ENCODE measurements at places on chromosomes 7 and 10. TPM values are rescaled to one million over a fixed set of nuclear protein-coding genes. Genes with fewer than 3 reads are reported as not detected.

DNA sequence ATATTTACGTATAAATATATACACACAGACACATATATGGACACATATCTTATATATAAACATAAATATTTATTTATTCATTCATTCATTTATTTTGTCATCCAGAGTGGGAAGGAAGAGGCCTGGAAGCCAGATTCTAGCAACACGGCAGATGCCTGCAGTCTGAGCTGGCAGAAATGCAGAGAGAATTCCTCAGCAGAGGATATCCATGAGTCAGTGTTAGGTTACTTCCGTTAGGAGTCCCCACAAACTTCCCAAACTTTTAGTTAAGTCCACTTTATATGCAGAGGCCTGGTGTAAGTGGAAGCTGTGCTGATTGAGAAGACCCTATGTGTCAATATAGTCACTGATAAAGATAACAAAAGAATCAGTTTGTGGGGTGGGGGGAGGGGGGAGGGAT, 89.6 kb downstream of the PPP1R17 start:
- DNase-seq, result no peak

DNA sequence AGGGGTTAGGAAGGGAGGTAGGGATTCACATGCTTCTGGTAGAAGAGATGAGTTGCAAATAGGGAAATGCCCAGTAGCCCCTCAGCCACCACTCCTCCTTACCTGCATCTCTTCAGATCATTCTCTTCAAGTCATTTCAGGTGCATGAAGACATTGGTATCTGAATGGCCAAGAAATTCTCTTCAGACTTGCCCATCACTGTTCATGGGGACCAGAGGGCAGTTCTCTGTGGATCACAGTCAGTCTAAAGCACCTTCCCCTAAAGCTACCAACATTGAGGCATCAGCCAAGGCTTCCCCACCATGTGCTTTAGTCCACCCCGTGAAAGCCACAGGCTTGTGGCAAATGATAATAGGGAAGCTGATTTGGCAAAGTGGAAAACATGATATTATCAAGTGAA, 319.4 kb upstream of the ZNF32 start:
- DNase-seq, result no peak

DNA sequence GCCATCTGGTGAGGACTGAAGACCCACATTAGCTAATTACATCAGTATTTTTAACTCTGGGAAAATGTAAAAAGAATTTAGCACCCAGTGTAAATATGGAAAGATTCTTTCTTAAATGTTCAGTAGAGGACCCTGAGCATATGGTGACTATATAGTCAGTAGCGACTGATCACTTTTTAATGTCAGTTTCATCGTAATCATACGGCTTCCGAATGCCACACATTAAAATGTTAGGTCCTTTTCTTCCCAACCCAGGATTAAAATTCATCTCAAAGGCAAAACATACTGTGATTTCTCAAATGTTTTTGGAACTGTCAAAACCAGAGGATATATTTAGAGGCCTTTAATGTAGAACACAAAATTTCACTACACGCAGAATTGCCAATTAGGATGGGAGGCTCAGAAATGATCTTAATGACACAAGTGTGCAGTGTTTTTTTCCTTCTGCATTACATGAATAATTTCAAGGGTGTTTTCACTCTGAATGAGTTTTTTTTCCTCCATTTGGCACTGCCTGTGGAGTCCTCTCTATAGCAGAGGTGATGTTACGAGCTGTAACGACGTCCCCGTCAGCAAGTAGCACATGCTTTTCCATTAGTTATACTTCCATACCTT, 382.7 kb downstream of the PAXIP1 start:
- DNase-seq, result no peak

- DNase-seq, result no peak
Observed at GRCh38 chr7:119903085-119903484, 369.9 kb upstream of the KCND2 start.

- DNase-seq, result no peak
Observed at GRCh38 chr10:47121336-47121735, 178.7 kb upstream of the GDF10 start.

GRCh38 chr10:61385231-61386001, 67.8 kb downstream of the TMEM26 start:
- no peak for DNase-seq

DNA sequence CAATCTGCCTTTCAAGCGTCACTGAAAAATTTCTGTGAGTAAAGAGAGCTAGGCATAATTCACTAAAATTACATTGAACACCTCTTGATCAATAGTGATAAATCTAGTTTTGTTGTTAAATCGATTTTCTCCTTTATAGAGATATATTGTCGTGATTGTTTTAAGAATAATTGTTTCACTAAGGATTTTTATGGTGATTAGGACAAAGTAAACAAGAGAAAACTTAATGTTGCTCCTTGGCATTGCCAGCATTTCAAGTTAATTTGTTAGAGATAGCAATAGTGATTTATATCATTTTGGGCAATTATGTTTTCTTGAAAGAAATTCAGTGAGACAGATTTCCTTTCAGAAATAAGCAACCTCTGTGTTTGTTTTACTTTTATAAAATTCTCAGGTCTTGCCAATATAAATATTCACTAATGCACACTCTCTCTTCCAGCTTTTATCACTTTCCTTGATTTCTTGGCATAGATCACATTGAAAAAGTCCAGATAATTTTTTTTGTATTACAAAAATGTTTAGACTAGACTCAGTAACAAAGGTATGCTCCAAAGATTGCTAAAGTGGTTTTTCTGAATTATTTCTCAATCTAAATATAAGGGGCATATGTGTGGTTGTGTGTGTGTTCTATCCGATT, 538.7 kb downstream of the TFEC start:
- DNase-seq, result no peak

CDC14C gene
- total RNA-seq, result not detected

- no peak for DNase-seq
Observed at GRCh38 chr7:4742852-4743251, 32.6 kb upstream of the AP5Z1 start.

FGFBP3 gene
- 1.1 TPM for total RNA-seq

GRCh38 chr7:116797612-116798011, 64.8 kb upstream of the CAPZA2 start:
- peak; percentile 30 for DNase-seq

- no peak for DNase-seq
Observed at GRCh38 chr10:126012485-126012884, 116.1 kb downstream of the FANK1 start.

UMAD1 gene
- 21.0 TPM for total RNA-seq

- DNase-seq, result no peak
Observed at GRCh38 chr10:106873770-106874603, 290.5 kb downstream of the SORCS1 start.

RBM20 gene
- 2.8 TPM for total RNA-seq

ITGB8 gene
- 8.2 TPM for total RNA-seq

- no peak for DNase-seq
Observed at GRCh38 chr7:3426064-3426463, 125.0 kb downstream of the SDK1 start.

GRCh38 chr7:92641921-92642511, 51.8 kb upstream of the FAM133B start:
- DNase-seq, result no peak

DNA sequence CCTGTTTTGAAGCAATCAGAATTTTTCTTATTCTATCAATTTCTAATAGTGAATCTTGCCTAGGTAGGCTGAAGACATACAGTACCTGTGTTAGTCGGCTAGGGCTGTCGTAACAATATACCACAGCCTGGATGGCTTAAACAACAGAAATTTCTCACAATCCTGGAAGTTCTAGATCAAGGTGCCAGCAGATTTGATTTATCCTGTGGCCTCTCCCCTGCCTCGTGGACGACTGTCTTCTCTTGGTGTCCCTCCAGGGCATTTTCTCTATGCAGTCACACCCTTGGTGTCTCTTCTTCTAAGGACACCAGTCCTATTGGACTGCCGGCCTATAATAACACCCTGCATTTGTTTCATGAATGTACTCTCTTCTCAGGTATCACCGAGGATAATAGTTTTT, 1.8 kb upstream of the RSU1 start:
- DNase-seq, result no peak

DNA sequence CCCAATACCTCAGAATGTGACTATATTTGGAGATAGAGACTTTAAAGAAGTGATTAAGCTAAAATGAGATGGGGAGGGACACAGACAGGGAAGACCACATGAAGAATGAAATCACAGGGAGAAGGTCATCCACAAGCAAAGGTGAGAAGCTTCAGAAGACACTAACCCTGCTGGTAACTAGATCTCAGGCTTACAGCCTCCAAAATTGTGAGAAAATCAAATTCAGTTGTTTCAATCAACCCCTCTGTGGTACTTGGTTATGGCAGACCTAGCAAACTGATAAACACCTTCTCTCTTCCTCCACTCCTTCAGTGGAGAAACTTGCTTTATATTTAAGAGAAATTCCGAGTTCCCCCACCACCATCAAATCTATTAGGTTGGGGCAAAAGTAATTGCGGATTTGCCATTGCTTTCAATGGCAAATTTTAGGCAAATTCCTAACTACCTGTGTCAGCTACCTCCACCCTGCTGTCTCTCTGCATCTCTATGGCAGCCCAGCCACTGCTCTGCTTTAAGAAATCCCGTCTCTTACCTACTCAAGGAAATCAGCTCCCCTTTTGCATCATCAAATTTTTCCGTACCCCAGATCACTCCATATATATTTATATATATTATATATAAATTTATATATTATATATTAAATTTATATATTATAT, 38.2 kb downstream of the SEMA3E start:
- no peak for DNase-seq

PTPN20 gene
- total RNA-seq, result not detected

AMPH gene
- total RNA-seq, result 6.6 TPM

GRCh38 chr7:2821161-2821841, 22.8 kb downstream of the GNA12 start:
- no peak for DNase-seq

OGDHL gene
- total RNA-seq, result 1.00 TPM

GRCh38 chr10:3787016-3787400, 2.0 kb upstream of the KLF6 start:
- DNase-seq, result no peak

DNA sequence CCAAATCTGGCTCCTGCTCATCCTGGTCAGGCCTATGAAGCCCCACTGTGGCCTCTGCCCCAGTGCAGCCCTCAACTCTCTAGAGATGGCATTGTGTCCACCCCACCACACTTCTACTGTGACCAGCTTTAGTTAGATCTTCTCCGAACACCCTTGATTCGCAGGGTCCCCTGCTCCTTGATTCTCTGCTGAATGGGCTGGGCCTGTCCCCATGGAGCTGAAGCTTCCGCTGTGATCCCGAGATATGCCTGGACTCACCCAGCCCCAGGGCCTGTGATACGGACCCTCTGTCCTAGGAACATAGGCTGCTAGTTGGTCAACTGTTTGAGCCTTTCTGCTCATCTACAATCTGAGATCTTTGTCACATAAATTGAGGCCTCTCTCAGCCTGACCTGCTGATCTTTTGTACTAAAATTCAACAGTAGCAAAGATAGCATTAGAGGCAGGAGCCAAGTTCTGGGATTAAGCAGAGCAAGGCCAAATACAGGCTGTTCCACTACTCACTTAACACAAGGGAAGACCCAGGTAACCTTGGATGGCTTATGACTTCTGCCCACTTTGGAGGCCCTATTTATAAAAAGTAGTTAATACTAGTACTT, 6.5 kb upstream of the PPIF start:
- no peak for DNase-seq

DNA sequence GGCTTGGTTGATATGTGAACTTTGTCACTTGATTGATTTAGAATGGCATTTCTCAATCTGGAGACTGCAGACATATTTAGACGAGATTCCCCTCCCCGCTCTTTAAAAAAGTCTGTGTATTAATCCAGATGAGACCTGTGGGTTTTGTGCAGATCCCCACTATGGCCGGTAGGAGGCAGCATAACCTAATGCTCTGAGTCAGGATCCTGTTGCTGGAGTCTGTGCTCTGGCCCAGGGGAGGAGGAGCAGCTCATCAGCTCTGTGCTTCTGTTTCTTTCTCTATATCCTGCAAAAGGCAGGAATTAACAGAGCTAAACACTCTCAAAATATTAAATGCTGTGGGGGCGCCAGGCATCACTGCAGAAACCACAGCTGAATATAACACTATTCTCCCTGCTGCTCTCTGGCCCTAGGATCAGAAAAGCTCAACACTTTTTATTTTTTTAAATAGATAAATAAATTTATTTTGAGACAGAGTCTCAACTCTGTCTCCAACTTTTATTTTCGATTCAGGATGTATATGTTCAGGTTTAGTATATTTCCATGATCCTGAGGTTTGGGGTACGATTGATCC, 23.9 kb upstream of the SEPHS1 start:
- peak; percentile 73 for DNase-seq

YKT6 gene
- total RNA-seq, result 61.9 TPM

NKX2-3 gene
- 11.1 TPM for total RNA-seq

GRCh38 chr7:80725181-80725611, 86.8 kb downstream of the CD36 start:
- no peak for DNase-seq

Data from transverse colon (tissue), 4 donors.